ENCODE measurements at places on chromosomes 2 and 18.
A peak's percentile ranks its signal among the peaks of the same experiment; 100 is the strongest.

DNA sequence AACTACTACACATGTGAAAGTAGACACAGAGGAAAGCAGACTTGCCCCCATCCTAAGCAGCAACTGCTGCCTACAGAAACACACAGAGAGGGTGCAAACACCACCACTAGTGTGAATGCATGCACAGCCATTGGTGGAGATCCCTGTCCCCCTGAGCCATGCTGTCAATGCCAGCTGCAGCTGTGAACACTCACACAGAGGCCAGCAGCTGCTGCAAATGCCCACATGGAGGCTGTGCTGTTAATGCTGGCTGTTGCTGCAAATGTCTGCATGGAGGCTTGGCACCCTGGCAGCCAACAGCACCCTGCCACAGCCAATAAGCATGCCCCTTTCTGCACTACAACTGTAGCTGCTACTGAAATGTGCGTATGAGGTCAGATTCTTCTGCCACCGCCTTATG lies 355.0 kb downstream of the LNPK start:
- no peak for DNase-seq

DNA sequence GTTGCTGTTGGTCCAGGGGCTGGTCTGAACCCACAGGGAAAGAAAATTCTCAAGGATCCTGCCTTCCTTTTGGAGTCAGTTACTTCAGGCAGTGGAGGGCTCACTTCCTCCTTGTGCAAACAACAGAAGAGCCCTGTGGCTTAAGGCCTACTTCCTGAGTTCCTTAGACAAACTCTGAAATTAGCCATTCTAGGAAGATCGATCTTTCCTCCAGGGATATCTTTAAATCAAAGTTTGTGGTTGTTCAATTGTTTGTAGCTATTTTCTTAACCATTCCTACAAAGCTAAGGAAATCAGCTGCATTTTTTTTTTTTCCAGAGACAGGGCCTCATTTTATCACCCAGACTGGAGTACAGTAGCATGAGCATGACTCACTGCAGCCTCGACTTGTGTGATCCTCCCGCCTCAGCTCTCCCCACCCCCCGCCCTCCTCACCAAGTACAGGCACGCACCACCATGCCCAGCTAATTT lies 156.0 kb downstream of the TANC1 start:
- peak; percentile 60 for DNase-seq

DNA sequence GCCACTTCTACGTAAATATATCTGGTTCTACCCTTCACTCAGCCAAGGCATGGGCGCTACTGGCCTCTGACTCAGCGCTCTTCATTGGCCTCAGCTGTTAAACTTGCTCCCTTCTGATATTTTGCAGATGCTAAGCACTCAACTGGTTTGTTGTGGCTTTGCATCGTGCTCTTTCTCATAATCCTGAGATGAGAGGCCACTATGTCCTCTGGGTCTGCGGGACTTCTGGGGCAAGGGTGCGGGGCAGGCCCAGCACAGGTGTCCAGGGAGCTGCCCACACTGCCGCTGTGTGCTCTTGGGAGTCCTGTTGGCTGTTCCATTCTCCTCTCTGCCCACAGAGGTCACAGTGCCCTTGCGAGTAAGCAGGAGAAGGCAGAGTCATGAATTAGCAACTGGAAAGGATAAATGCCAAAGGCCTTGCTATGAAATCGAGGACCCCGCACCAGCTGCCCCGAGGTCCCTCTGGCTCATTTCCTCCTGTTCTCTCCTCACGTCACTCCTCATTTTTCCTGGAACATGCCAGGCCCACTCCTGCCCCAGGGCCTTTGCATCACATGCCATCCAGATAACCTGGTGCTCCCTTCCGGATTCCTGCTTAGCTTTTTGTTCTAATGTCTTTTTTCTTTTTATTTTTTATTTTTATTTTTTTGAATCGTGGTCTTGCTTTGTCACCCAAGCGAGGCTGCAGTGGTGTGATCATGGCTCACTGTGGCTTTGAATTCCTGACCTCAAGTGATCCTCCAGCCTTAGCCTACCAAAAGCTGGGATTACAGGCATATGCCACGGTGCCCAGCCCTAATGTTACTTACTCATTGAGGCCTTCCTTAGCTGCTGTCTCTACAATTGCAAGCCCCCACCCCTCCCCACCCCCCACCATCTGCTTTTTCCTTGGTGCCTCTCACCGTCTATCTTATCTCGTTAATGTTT lies 34.9 kb upstream of the MAT2A start:
- DNase-seq, result no peak

DNA sequence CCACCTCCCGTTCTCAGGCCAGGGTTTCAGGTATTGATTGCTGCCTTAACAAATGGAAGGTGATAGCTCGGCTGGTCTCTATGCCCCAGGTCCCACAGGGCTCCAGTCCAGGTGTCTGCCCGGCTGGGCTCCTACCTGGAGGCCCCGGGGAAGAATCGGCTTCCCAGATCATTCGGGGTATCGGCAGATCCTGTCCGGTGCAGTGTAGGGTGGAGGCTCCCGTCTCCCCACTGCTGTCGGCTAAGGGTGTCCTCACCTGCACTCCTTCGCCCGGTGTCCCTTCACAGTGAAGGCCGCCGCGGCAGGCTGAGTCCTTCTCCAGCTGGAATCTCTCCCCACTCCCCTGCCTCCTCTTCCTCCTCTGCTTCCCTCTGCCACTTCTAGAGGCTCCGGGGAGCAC lies 573.9 kb upstream of the SALL3 start:
- DNase-seq, result no peak

DNA sequence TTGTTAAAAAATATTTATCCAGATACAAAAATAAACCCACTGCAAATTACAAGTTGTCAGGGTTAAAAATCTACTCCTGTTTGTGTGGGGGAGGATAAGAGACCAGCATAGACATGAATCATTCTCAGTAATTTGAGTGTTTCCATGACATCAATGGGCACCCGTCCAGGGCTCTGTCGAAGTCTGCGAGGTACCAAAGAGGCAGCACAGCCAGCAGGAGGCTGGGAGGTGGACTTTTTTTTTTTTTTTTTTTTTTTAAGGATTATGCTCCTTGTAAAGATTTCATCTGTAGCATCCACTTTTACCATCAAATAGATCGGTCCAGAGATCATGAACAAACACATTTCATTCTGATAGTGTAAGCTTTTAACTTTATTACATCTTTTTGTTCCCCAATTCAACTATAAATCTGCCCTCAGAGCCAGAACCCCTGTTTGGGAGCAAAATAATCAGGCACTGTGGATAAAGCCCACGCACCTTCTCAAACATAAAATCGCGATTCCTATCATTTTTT lies 182.0 kb downstream of the TCF4 start:
- peak; percentile 81 for DNase-seq

DNA sequence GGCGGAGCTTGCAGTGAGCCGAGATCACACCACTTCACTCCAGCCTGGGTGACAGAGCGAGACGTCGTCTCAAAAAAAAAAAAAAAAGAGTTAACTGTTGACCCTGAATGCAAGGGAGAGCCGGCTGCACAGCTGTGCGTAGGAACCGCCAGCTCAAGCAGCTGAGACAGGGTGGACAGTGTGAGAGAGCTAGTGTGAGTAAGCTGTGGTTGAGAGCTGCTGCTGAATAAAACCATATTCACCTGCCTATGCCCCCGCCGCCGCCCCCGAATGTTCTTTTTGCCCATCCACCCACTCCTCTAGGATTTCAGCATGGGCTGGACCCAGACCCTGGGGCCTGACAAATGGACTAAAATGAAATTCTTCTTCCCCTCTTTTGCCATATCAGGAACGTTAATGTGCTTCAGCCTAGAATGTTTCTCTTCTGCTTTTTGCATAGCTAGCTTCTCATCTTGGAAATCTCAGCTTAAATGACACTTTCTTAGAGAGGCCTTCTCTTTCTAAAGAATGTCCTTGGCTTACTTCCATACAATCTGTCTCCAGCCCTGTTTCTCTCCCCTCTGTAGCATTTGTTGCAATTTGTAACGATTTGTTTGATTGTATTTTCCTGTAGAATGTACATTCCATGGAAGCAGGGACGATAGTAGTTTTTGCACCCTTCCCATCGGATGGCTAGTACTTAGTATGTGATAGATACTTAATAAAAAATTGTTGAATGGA lies 142.7 kb downstream of the KLHL14 start:
- DNase-seq, result no peak

DNA sequence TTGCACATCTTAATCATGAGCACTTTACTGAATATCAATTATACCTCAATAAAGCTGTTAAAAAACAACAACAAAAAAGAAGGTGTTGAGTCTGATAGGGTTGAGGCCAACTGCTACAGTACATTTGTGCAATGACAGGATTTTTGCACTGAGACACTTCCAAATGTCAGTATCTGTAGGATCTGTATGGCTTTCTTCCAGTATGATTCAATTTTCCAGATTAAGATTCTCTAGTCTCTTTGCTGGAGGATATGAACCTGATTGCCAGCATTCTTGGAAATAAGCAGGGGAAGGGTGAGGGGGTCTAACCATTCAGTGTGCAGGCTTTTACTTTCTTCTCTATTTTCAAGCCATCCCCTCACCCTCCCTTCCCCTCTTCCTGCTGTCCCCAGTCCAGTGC lies 85.1 kb downstream of the SEMA4F start:
- DNase-seq, result no peak

GRCh38 chr18:69401972-69402532 lies 1.4 kb downstream of the DOK6 start:
- DNase-seq, result no peak

DNA sequence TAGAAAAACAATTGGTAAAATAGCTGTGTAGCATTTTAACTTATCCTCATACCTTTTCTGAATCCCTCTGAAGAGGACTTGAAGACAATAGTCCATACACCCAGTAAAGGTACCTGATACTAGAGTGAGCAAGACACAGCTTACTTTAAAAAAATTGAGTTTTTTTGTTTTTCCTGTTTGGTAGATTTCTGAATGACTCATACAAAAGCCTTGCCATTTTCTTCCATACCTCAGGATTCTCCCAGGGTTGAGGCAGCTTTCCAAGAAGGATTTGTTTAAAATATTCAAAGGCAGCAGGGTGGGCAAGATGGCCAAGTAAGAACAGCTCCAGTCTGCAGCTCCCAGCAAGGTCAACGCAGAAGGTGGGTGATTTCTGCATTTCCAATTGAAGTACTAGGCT lies 551.0 kb upstream of the LRATD1 start:
- DNase-seq, result no peak

DNA sequence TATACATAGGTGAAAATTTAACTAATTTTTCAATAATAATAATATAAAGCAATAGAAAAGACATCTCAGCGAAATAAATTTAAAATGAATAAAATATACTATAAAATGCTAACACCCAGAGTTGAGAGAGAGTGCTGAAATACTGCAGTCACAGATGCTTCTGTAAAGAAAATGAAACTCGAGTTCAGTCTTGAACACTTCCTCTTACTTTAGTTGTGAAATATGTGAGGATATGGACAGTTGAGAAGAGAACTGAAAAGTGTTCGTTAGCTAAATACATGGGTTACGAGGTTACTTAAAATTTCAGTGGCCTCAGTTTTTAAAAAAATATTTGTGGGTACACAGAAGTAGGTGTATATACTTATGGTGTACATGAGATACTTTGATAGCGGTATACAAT lies 106.8 kb downstream of the DNAH7 start:
- DNase-seq, result no peak

DNA sequence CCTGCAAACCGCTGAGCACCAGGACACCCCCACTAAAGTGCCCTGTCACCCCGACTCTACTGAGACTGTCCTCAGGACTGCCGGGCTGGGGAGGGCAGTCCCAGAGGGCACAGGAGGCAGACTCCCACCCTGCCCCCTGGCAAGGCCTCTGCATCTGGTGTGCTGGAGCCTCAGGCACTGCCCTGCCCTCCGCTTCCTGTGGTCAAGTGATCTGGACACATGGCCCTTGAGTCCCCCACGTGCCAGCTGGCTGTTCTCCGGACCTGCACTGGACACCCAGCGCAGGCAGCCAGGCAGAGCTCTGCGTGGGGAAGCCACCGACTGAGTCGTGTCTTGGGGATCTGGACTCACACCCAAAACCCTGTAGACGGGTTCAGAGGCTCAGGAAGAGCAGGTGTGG lies 217.7 kb downstream of the TWIST2 start:
- DNase-seq, result no peak

DNA sequence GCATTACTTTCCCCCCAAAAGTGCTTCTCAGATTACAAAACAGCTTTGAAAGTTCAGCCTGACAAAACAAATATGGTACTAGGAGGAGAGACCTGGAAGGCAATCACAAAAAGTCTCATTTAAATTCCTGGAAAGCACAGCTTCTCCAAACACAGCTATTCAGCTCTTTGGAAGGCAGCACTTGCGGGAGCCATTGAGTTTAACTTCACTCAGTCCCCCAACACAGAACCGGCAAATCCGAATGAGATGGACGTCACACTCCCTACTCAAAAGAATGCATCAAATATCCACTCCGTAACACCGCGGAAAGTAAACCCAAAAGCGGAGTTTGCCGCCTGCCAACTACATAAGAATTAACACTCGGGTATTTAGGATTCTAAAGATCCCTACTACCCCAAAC lies 638 bp downstream of the ST6GAL2 start:
- no peak for DNase-seq

DNA sequence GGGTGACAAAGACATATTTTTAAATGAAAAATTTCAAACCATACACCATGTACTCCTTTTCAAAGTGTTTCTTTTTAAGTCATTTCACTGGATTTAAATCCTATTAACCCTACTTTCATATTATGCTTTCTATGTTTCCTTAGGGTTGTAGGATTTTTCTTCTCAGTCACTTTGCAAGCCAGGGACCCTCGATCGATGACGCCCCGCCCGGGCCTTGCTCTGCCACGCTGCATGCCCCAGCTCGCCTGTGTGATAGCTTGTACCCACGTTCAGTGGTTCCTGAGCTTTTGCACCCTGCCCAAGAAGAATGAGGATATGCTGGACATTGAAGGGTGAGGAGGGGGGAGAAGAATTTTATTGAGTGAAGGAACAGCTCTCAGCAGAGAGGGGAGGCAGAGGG lies 568.0 kb downstream of the TRIB2 start:
- no peak for DNase-seq

- no peak for DNase-seq
These were observed 947.2 kb downstream of the ERBB4 start for GRCh38 chr2:211591426-211591825.

DNA sequence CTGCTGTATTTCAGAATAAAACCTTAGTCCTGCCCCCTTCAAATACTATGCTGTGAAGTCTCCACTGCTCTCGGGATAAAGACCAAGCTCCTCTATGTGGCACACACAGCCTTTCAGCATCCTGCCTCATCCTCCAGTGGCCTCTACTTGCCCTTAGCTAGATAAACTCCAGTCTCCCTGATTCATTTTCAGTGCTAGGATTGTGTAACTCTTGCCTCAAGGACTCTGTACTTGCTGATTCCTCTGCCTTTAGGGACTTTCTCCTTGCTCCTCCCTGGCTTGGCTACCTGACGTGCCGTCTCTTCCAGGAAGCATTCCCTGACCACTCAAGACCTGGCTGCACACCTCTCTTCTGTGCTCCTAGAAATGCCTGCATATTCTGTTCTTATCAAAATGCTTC lies 416.7 kb downstream of the MTX2 start:
- DNase-seq, result no peak

GRCh38 chr2:96760986-96761832 lies 507 bp downstream of the CNNM4 start:
- DNase-seq, result no peak

GRCh38 chr2:215749092-215749957 lies 264.0 kb downstream of the MREG start:
- no peak for DNase-seq

All from AG04450 (cell line).